H9 (cell line): ENCODE measurements at places on chromosomes 13 and 19. TPM values are rescaled to one million over a fixed set of nuclear protein-coding genes. Genes with fewer than 3 reads are reported as not detected.
A peak's percentile ranks its signal among the peaks of the same experiment; 100 is the strongest.

DNA sequence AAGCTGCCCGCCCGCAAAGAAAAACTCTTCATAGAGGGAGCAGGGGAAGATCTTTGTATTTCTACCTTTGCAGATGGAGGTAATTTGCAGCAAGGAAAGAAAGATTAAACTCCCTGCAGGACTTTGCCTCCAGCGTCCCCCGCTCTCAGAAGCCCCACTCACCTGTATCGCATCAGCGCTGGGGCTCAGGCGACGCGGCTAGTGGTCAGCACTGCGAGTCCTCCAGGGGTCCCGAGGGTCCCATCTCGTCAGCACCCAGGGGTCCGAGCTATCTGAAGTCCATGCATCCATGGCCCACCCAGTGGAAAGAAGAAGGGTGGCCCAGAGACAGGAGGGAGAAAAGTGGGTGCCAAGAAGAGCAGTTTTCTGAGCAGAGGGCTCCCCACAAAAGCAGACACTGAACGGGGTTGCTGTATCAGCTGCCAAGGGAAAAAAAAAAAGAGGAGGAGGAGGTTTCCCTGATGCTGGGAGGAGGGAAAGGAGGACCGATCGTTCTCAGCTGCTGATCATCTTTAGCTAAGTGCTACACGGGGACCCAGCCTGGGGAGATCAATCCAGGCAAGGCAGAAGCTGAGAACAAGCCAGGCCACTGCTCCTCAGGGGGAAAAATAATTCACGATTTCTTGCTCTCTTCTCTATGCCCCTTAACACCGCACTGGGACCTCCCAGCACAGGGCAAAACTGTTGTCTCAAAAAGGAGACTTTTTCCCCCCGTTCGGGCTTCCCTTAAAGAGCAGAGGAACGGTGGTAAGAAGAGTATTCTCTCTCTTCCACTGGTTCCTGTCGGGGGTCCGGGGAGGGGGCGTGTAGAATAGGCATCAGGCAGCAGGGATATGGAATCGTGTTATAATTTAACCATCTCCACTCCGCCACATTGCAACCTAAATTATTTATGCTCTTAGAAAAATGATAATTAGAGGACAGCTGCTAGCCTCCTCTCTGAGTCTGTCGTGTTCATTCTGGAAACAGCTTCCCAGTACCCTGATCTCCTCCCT is 117.7 kb upstream of the CACNA1A start:
- H3K27me3 ChIP-seq = no peaks in the 10 kb centered on the region
- DNase-seq = no peak
- H3K36me3 ChIP-seq = no peaks in the 10 kb centered on the region
- H3K4me3 ChIP-seq = peak overlapping the region; percentile 53; the same call in 2 of the 3 replicates

Gene TTC9B
- total RNA-seq = 0.15 and 0.31 TPM in 2 replicates

Gene MAP4K1
- total RNA-seq = 25.7 and 31.1 TPM in 2 replicates

DNA sequence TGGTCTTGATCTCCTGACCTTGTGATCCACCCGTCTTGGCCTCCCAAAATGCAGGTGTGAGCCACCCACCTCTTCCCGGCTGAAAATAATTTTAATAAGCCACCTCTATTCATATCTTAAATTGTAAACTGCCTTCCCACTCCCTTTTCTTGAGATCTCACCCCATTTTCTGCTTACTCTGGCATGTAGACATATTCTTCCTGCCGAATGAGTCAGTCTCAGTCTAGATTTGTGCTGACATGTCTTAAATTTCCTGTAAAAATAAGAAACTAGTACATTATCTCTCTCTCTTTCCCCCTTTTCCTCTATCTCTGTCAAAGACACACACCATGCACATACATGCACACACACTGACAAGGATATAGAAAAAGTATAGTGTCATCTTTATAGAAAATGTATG is 60.9 kb downstream of the THSD1 start:
- H3K27me3 ChIP-seq = no peaks in the 10 kb centered on the region
- DNase-seq = no peak
- no peaks in the 10 kb centered on the region for H3K4me1 ChIP-seq
- H3K36me3 ChIP-seq = no peaks in the 10 kb centered on the region
- no peak overlapping the region for H3K27ac ChIP-seq
- no peak overlapping the region for H3K4me3 ChIP-seq

Gene ATP4A
- 0.24 and 0.88 TPM in 2 replicates for total RNA-seq

- no peak overlapping the region for H3K27ac ChIP-seq
- peaks cover 12% of the 10 kb centered on the region for H3K36me3 ChIP-seq
- no peak overlapping the region for H3K4me3 ChIP-seq
- no peaks in the 10 kb centered on the region for H3K27me3 ChIP-seq
- H3K4me1 ChIP-seq = no peaks in the 10 kb centered on the region; the same call in 1 of the 2 replicates
- DNase-seq = no peak
Measured at GRCh38 chr19:566844-567243, 5.6 kb upstream of the BSG start.

GRCh38 chr13:44601586-44601985 is 25.5 kb upstream of the TSC22D1 start:
- no peak overlapping the region for H3K27ac ChIP-seq
- H3K36me3 ChIP-seq = no peaks in the 10 kb centered on the region
- H3K4me1 ChIP-seq = no peaks in the 10 kb centered on the region
- H3K27me3 ChIP-seq = no peaks in the 10 kb centered on the region

Gene TSSK6
- 2.6 and 2.8 TPM in 2 replicates for total RNA-seq

GRCh38 chr13:25494698-25495411 is 123.1 kb downstream of the ATP8A2 start:
- no peaks in the 10 kb centered on the region for H3K27me3 ChIP-seq
- H3K4me1 ChIP-seq = peaks cover 3% of the 10 kb centered on the region; the same call in 1 of the 2 replicates

Gene DLL3
- total RNA-seq = 2.4 and 2.5 TPM in 2 replicates

GRCh38 chr19:21835810-21836444 is at the start of gene ZNF43:
Gene ZNF43 (minus strand): TSS chr19:21836182. CDS start chr19:21836038, 144 bp downstream.
- DNase-seq = peak; percentile 96
- peak within 1 kb of the TSS; percentile 98 for H3K4me3 ChIP-seq
- no peaks in the 10 kb centered on the region for H3K27me3 ChIP-seq
- peak within 1 kb of the TSS; percentile 79 for H3K27ac ChIP-seq
- peaks cover 50% of the 10 kb centered on the region for H3K36me3 ChIP-seq

Gene PRR12
- 64.2 and 65.9 TPM in 2 replicates for total RNA-seq

Gene RNASEH2A
- 79.5 and 86.0 TPM in 2 replicates for total RNA-seq

DNA sequence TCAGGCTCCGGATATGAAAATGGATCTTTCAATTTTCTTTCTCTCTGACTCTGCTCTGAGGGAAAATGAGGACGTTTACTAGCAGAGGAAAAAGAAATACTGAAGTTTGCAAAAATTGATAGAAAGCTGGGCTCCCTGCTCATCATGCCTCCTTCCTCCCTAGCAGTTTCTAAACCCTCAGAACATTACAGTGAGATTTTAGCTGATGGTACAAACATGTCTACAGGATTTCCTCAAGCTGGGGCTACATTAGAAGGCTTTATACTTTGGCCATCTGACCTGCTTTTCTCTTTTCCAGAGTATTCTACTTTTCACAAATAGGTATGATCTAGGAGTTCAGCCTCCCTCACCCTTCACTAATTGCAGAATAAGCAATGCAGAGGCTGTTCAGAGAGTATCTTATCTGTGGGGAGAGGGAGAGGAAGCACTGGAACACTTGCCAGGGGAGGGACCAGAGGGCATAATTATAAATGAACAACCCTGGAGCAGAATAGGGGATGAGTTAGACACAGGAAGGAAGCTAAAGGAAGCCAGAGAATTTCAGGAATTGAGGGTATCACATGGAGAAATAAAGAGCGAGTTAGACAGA is 30.0 kb downstream of the CEACAM1 start:
- H3K36me3 ChIP-seq = no peaks in the 10 kb centered on the region
- H3K4me1 ChIP-seq = peaks cover 4% of the 10 kb centered on the region; the same call in 1 of the 2 replicates
- no peak overlapping the region for H3K4me3 ChIP-seq
- DNase-seq = no peak

Gene NFILZ
- not detected in 2 replicates for total RNA-seq

DNA sequence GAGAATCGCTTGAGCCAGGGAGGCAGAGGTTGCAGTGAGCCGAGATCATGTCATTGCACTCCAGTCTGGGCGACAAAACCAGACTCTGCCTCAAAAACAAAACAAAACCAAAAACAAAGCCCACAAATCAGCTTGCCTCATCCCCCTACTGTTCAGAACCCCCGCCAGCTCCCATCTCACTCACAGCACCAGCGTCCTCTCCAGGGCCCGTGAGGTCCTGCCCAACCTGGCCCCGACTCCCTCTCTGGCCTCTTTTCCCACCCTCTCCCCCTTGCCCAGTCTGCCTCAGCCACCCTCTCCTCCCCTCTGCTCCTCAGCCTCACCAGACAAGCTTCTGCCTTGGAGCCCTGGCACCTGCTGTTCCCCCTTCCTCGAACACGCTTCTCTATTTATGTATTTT is 3.8 kb downstream of the SLC8A2 start:
- H3K36me3 ChIP-seq = peaks cover 1% of the 10 kb centered on the region; the same call in 2 of the 3 replicates
- no peaks in the 10 kb centered on the region for H3K27me3 ChIP-seq
- H3K27ac ChIP-seq = no peak overlapping the region
- no peak for DNase-seq
- H3K4me3 ChIP-seq = peak overlapping the region; percentile 63; the same call in 2 of the 3 replicates
- peaks cover 7% of the 10 kb centered on the region; the same call in 1 of the 2 replicates for H3K4me1 ChIP-seq

Gene KLK7
- total RNA-seq = 0.13 and 0.52 TPM in 2 replicates

GRCh38 chr19:39446365-39447084 is 1.1 kb downstream of the SUPT5H start:
- peaks cover 30% of the 10 kb centered on the region for H3K36me3 ChIP-seq
- H3K4me1 ChIP-seq = no peaks in the 10 kb centered on the region
- no peaks in the 10 kb centered on the region for H3K27me3 ChIP-seq
- peak overlapping the region; percentile 97 for H3K4me3 ChIP-seq
- no peak for DNase-seq

DNA sequence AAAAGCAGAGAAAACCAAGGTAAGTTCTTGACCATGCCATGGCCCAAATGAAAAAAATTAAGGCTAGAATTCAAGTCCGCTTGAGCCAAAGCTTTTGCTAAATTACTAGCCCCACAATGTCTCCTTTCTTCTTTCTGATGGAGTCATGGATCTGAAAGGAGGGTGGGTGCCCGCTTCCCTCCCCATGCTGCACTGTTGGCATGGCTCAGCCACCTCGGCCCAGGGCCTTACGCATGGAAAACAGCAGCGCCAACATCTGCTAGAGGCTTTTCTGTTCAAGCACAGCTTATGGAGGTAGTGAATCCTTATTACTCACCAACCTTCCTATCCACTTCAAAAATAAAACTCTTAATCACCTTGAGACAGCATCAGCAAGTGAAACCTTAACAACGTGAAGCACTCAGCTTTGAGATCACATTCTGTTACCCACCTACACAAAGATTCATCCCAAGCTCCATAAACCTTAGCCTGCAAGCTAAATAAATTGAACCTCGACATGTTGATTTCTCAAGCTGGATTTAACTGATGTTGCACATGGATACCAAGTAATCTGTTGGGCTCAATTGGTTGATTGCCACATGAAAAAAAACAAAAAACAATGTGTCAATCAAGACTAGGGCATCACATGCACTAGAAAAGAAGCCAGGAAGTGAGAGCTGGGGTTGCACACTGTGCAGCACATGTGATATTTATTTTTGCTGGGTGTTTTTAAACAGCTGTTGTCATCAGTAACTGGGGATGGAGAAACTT is 43.4 kb downstream of the TPT1 start:
- H3K27me3 ChIP-seq = no peaks in the 10 kb centered on the region
- no peak for DNase-seq
- H3K27ac ChIP-seq = no peak overlapping the region
- H3K4me3 ChIP-seq = no peak overlapping the region
- H3K4me1 ChIP-seq = peaks cover 3% of the 10 kb centered on the region; the same call in 1 of the 2 replicates

GRCh38 chr13:112143046-112143752 is 76.2 kb downstream of the SOX1 start:
- H3K27ac ChIP-seq = no peak overlapping the region
- DNase-seq = no peak
- H3K36me3 ChIP-seq = peaks cover 13% of the 10 kb centered on the region
- H3K27me3 ChIP-seq = no peaks in the 10 kb centered on the region

DNA sequence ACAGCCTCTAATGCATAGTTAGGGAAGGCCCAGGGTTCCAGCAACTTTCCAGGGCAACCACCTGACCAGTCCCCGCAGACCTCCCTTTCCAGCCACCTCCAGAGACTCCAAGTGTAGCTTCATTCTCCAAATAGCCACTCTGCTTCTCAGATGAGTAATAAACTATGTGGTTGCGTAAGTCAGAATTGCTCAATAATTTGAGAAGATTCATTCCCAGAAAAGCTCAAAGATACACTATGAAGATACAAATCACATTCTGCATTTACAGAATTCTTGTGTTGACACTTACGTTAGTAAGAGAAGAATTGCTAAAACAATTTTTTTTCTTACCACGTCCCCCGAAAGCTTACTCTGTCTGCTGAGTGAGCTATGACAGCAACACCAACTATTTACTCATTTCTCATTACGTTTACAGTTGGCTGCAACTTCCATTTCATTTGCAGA is 8.2 kb upstream of the LATS2 start:
- H3K4me1 ChIP-seq = peaks cover 2% of the 10 kb centered on the region; the same call in 1 of the 2 replicates
- no peaks in the 10 kb centered on the region for H3K27me3 ChIP-seq
- H3K36me3 ChIP-seq = no peaks in the 10 kb centered on the region
- no peak overlapping the region for H3K27ac ChIP-seq
- no peak overlapping the region for H3K4me3 ChIP-seq
- DNase-seq = no peak

DNA sequence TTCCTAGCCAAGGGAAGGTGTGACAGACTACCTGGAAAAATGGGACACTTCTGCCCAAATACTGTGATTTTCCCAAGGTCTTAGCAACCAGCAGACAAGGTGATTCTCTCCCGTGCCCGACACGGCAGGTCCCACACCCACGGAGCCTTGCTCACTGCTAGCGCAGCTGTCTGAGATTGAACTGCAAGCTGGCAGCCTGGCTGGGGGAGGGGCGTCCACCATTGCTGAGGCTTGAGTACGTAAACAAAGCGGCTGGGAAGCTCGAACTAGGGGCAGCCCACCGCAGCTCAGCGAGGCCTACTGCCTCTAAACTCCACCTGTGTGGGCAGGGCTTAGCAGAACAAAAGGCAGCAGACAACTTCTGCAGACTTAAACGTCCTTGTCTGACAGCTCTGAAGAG is 146.2 kb downstream of the UGGT2 start:
- no peak overlapping the region for H3K4me3 ChIP-seq
- H3K27ac ChIP-seq = no peak overlapping the region
- peaks cover 33% of the 10 kb centered on the region for H3K36me3 ChIP-seq

DNA sequence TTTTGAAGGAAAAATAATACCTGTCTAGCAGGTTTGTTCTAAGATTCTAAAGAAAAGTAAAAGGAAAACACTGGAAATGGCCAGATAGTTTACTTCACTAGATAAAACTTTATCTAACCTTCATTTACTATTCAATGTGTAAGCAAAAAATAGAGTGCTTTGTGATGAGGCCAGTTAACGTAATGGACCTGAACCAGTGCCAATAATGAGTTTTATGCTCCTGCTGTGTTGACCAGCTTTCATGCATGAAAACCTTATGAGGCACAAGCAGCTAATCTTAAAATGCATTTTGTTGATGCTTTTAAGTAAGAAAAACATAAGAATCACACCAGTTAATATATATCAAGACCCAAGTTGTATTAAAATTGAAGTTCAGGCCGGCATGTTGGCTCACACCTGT is 617.2 kb upstream of the GPC6 start:
- H3K4me1 ChIP-seq = no peaks in the 10 kb centered on the region
- no peaks in the 10 kb centered on the region for H3K27me3 ChIP-seq
- no peaks in the 10 kb centered on the region for H3K36me3 ChIP-seq
- no peak for DNase-seq

GRCh38 chr13:114263578-114263977 is 17.8 kb upstream of the UPF3A start:
- no peaks in the 10 kb centered on the region for H3K27me3 ChIP-seq
- no peaks in the 10 kb centered on the region for H3K4me1 ChIP-seq
- no peak for DNase-seq

- H3K4me1 ChIP-seq = no peaks in the 10 kb centered on the region
- DNase-seq = no peak
- H3K27ac ChIP-seq = no peak overlapping the region
- H3K36me3 ChIP-seq = no peaks in the 10 kb centered on the region
- no peak overlapping the region for H3K4me3 ChIP-seq
Measured at GRCh38 chr13:97395447-97396136, 38.4 kb upstream of the RAP2A start.
